ENCODE measurements at places on chromosomes 2 and 18. TPM values are rescaled to one million over a fixed set of nuclear protein-coding genes. Genes with fewer than 3 reads are reported as not detected.

The POMC gene
- total RNA-seq, result 6.5 TPM

The DPYSL5 gene
- total RNA-seq, result 70.3 TPM

The ARHGAP25 gene
- 1.8 TPM for total RNA-seq

The CIB4 gene
- not detected for total RNA-seq

The MERTK gene
- 20.1 TPM for total RNA-seq

The APCDD1 gene
- 10.9 TPM for total RNA-seq

The SEPTIN10 gene
- total RNA-seq, result 68.8 TPM

The SLC19A3 gene
- total RNA-seq, result 36.4 TPM

The NEB gene
- total RNA-seq, result 1.6 TPM

The ANKRD29 gene
- 0.36 TPM for total RNA-seq

The LAMA3 gene
- total RNA-seq, result 0.84 TPM

The NRP2 gene
- total RNA-seq, result 6.3 TPM

The HTR2B gene
- total RNA-seq, result not detected

The CCDC85A gene
- 1.1 TPM for total RNA-seq

The KCNG3 gene
- total RNA-seq, result 0.16 TPM

The PCARE gene
- not detected for total RNA-seq

The RAX gene
- not detected for total RNA-seq

The GPR155 gene
- total RNA-seq, result 0.74 TPM

The BIN1 gene
- total RNA-seq, result 65.5 TPM

The CROCC2 gene
- total RNA-seq, result 0.36 TPM

The HRH4 gene
- not detected for total RNA-seq

The NETO1 gene
- 52.4 TPM for total RNA-seq

The ADNP2 gene
- total RNA-seq, result 31.8 TPM

The TUBA4A gene
- 8.3 TPM for total RNA-seq

The FOXD4L1 gene
- 0.48 TPM for total RNA-seq

The TDRD15 gene
- 0.04 TPM for total RNA-seq

The NLRC4 gene
- not detected for total RNA-seq

The RSAD2 gene
- 4.4 TPM for total RNA-seq

The SPRED2 gene
- total RNA-seq, result 36.6 TPM

The SULT1C4 gene
- total RNA-seq, result 35.5 TPM

The AQP12B gene
- not detected for total RNA-seq
